ENCODE measurements at places on chromosomes 4 and X.

DNA sequence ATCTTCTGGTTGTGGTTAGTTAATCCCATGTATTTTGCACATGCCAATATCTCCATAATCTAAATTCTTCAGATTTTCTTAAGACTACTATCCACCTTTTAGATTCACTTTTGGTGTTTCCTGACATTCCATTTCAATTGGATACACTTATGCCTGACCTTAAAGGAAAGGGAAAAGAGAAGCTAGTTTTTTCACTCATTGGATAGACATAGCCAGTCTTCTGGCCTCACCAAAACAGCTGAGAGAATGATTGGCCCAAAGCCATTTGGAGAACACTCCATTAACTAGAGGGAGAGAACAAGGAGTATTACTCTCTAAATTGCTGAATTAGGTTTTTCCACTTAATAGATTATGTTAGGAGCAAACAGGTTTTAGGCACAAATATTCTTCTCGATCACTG lies 4.0 kb downstream of the PRPS1 start:
- DNase-seq, result no peak

DNA sequence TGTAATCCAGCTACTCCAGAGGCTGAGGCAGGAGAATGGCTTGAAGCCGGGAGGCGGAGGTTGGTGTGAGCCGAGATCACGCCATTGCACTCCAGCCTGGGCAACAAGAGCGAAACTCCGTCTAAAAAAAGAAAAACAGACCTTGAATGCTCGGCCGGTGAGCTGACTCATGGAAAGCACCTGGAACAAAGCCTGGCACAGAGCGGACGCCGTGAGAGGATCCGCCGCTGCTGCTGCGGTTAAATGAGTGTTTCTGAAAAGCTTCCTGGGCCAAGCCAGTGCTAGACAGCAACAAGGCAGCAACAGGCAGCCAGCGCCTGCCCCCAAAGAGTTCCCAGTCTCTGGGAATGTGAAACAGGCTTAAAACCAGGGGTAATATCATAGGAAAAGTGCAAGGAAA lies 186.4 kb downstream of the AFAP1 start:
- no peak for DNase-seq

DNA sequence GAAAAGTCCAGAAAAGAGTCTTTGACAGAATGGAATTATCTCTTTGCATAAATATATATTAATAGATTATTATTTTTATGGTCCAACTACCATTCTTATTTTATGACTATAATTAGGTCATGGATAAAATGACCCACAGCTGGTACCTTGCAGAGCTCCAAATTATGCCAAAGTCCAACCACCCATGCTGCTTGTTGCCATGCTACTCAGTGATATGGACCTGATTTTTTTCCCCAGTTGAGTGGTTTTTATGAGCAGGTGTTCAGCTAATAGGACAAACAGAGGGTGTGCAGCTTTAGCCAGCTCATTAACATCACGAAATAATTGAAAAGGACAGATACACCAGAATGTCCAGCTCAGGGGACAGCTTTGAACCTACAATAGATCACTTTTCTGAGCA lies 9.7 kb downstream of the HOPX start:
- DNase-seq, result no peak

- DNase-seq, result no peak
Observed at GRCh38 chrX:34790026-34790425, 132.9 kb upstream of the TMEM47 start.

DNA sequence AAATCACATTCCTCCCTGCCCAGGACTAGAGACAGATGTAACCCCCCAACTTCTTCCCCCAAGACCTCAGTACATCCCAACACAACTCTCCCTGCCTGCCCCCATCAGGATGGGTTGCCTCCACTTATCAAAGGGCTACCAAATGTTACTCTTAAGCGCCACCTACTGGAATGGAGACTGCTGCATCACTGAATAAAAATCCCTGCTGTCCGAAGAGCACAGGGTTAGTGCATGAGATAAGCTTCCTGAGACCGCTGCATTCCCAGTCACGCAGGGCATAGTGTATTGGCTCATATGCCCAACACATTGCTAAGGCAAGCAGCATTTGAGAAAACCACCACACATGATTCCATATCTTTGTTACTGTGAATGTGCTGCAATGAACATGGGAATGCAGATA lies 544.5 kb downstream of the PPP4R3C start:
- peak; percentile 24 for DNase-seq

Data from SW 1271 (cell line).